ENCODE measurements at places on chromosomes 7 and 10.

- DNase-seq: no peak
Observed at GRCh38 chr10:71086439-71087080, 125.8 kb upstream of the UNC5B start.

DNA sequence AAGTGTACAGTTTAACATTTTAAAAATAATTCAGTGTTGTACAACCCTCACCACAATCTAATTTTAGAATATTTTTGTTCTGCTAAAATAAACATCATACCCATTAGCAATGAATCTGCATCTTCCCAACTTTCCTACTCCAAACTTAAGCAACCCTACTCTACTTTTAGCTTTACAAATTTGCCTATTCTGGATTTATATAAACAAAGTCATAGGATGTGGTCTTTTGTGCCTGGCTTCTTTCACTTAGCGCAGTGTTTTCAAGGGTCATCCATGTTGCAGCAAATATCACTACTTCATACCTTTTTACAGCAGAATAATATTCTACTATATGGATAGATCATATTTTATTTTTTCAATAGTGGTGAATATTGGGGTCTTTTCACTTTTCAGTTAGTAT, 18.9 kb downstream of the CALML3 start:
- no peak for DNase-seq

- no peak for DNase-seq
Observed at GRCh38 chr10:77669892-77670291, 32.3 kb upstream of the KCNMA1 start.

- DNase-seq: no peak
Observed at GRCh38 chr10:70657041-70657440, 15.3 kb upstream of the ADAMTS14 start.

DNA sequence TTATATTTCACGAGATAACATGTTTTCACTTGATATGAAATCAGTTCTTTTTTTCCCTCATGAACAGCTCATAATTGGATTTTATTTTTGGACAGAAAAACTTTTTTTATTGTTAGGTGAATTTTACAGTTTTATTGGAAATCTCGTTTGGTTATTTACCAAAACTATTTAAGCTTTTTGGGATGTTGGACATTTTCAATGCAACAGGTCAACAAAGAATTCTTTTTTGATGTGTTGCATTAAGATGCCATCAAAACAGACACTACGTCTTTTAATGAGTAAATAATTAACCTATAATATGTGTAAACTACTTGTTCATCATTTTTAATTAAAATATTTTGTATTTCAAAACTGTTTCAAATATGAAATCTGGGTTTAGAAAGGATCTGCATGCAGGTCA, 5.3 kb downstream of the KMT2E start:
- no peak for DNase-seq

DNA sequence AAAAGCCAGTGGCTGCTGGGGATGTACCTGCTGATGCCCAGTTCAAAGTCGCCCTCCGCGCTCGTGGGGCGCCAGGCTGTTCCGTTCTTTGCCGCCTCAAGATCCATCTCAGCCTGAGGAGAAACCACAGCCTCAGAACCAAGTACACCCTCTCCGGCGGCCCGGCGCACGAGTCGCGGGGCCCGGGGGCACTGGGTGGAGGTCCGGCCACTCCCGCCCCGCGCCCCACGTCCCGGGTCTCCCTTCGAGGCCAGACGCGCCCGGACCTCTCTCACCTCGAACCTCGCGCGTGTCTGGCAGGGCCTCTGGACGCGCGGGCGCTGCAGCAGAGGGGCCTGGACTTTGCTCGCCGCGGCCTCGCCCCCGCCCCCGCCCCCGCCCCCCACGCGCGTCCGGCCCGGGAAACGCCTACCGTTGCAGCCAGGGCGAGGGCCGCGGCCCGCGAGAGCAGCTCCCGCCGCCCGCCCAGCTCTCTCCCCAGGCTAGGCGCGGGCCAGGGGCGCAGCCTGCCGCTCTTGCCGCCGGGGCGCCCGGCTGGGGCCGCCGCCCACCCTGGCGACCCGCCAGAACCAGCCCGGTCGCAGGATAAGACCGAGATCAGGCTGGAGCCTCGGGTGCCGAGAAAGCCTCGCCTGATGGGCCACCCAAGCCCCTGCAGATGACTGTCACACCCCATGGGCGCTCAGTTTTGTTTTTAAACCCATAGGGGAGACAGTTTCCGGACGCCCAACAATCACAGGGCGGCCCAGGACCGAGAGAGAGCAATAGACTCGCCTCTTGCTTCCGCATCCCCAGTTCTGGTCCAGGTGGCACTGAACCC, at the start of gene ABCB4:
Gene ABCB4 (minus strand): TSS at position 322 of the 820 bp plus-strand sequence. CDS start 215 bp downstream, at position 107.
- no peak for DNase-seq

- DNase-seq: no peak
Observed at GRCh38 chr7:112763996-112764395, 26.2 kb downstream of the TMEM168 start.

DNA sequence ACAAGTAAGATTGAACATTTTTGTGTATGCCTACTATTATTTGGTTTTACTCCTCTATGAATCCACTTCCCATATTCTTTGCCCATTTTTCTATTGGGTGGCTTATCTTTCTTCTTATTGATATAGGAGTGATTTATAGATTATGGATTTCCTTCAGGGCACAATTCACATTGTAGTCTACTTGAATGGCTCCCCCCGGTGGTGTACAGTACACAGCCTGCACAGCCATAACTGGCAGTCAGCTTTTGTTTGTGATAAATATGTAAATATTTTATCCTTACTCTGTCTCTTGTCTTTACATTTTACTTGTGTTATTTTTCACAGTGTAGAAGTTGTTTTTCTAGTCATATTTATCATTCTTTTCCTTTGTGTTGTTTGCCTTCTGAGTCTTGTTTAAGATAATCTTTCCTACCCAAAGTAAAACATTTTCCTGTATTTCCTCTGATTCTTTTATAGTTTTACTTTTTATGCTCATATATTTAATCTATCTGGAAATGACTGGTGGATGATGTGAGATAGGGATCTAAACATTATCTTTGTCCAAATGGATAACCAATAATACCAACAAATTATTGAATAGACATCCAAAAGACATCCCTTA, 23.9 kb upstream of the CALD1 start:
- no peak for DNase-seq

DNA sequence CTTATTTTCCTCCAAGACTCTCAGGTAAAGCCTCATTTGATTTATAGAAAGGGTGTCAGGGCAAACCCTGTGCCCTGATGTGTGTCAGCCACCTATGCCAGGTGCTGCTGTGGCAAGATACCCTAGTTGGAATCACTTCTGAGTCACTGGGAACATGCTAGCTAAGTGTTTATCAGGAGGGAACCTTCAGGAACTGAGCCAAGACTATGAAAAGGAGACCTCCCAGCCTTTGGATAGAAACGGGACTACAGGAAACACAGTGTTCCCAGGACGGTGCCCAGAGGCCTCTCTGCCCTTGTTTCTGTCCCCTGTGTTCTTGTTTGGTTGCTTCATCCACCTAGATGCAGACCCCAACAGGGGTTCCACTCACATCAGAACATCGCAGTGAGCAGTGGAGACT, 28.5 kb downstream of the CNNM1 start:
- no peak for DNase-seq

DNA sequence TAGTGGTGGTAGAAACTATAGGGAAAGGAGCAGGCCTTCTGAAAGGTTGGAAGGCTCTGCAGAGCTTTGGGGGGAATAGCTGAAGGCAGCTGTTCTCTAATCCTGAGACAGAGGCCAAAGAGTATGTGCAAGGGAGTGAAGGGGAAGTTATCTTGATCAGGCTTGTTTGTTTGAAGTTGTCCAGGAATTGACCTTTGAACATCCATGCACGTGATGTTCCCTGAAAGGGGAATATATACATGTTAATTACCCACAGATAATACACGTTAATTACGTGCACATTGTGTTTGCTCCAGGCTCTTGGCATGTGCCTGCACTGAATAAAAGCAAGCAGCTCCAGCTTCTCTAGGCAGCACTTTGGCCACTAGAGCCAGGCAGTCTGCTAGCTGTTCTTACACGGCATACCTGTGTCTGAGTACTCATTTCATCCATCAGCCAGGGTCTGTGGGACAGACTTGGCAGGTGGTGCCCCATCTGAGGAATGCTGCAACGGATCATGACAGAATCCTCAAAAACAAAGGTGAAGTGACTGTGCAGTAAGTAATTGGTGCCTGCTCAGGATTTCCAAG, 18.0 kb upstream of the STARD3NL start:
- no peak for DNase-seq

DNA sequence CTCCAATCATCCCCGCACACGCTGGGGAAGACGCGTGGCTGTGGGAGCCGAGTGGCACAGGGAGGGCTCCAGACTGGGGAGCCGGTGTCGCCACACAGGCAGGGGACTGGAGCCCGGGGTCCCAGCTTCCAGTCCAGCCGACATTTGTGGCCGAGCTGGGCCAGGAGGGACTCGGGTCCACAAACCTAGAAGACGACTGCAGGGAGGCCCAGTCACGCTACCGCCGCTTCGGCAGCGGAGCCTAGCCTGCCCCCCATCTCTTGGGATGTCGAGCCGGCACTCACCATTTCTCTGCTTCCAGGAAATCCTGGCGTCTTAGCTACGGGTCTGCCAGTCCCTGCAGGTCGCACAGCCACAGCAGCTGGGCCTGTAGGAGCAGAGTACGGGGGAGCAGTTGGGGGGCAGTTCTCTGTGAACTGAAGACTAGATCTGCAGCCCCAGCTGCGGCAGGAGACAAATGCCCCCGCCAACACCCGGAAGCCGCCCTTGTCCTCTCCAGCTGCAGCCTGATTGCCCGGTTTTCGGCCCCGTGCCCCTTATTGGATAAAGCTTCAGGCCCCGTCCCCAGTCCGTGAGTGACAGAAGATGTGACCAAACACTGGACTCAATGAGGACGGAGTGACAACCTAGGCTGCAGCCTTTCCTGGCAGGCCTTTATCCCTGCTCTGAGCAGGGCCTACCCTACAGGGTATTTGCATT, 270.7 kb downstream of the ZNF33B start:
- no peak for DNase-seq

DNA sequence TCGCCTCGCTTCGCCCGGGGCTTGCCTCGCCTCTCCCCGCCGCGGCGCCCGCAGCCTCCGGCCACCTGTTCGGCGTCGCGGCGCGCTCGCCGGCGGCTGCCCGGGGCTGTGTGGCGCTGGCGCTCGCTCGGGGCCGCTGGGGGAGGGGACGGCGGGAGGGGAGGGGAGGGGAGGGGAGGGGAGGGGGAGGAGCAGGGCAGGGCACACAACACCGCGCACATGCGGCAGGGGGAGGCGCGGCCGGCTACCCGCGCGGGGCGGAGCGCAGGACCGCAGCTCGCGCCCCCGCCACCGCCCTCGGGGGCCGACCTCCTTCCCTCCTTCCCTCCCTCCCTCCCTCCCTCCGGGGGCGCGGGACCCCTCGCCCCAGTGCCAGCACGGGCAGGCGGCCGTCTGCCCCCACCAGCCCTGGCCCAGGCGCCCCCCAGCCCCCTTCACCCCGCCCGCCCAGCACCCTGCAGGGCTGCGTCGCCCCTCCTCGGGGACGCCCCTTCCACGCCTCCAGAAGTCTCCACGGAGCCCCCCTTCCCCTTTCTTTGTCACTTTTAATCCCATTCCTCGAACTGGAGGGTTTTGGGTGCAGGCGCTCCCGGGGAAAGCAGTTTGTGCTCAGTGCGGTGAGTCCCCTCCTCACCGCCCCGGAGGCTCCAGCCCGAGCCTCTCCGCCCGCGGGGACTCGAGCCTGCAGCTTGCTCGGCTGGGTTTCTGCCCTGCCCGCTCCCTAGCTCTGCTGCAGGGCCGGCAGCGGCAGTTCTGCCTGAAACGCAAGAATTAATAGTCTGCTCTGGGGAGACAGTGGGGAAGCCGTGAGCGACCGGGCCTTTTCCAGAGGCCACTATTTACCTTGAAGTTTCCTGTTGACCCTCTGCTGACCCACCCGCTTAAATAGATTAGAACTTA, at the start of gene PARD3:
Gene PARD3 (minus strand): TSS at position 112 of the 900 bp plus-strand sequence. CDS start 301 bp downstream, outside the sequence.
- DNase-seq: no peak

DNA sequence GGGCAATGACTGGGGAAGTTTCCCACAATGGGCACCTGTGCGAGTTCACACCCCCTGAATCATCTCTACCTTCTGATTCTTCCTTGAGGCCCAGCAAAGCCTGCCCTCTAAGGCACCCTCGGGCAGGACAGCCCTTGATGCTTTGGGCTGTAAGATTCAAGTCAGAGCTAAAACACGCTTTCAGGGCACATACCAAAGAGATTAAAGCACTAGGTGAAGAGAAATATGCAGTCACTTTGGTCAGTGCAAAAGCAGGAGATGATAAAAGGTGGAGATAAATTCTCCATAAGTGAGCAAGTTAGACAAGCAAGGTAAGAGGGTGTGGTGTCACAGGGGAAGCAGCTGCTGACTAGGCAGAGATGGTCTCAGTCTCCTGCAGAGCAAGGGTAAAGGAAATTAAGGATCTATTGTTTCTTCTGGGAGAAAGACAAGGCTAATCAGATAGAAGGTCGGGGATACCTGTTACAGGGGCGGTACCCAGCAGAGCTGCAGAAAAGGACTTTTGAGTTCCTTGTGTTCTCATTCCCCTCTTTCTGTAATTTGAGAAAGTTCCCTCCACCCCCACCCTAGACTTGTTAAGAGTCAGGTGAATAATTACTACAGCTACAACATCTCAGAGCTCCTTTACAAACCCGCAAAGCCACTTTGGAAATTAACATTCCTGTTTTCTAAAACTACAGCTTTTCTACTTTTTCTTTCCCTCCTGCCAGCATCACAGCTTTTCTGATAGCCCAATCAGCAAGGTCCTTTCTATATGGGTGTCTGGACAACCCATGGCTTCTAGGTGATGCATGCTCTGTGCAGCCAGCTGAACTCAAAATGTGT, 26.4 kb downstream of the PDLIM1 start:
- no peak for DNase-seq

DNA sequence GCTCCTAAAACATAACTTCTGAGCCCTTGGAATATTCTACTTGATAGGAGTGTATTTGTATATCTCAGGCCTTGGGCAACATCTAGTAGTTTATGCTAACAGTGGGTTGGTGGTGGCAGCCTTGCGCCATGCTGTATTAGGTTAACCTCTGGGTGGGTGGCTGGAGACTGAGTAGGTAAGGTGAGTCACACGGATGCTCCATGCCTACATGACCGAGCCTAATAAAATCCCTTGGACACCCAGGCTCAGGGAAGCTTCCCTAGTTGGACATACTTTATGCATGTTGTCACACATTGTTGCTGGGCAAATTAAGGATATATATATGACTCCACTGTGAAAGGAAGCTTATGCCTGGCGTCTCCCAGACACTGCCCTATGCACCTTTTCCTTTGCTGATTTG, 6.0 kb upstream of the DAGLB start:
- DNase-seq: no peak

DNA sequence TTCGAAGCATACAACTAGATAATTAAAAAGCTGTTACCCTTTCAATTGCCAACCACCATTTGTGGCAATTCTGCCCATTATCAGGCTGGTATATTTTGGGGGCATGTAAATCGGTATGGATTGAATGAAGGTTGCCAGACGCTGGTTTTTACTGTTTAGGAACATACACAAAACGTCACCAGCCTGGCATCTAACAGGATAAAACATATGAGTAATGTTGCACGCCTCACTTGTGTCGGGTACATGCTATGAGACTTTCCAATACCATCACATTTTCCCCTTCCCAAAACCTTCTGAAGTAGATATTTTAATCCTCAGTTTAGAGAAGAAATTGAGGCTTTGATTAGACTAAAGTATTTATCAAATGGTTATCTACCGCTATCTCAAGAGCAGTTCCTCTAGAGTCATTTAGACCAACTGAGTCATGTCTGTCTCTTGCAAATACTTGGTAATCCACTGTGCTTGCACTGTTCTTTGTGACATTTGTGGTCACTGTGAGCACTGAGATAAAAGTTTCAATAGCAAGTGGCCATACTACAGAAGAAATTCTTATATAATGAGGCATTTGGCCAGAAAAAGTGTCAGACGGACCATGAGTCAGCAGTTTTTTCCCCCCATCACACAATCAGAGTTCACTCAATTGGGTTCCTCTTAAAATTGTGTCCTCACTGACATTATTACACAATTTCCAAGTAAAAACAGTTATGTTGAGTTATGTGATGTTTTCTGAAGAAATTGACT, 498.7 kb downstream of the NXPH1 start:
- DNase-seq: no peak
